NCI-H2107 (cell line): ENCODE measurements at places on chromosomes 11 and 22.

- DNase-seq = no peak
Observed at GRCh38 chr11:1889941-1890855, 1.5 kb downstream of the PRR33 start.

DNA sequence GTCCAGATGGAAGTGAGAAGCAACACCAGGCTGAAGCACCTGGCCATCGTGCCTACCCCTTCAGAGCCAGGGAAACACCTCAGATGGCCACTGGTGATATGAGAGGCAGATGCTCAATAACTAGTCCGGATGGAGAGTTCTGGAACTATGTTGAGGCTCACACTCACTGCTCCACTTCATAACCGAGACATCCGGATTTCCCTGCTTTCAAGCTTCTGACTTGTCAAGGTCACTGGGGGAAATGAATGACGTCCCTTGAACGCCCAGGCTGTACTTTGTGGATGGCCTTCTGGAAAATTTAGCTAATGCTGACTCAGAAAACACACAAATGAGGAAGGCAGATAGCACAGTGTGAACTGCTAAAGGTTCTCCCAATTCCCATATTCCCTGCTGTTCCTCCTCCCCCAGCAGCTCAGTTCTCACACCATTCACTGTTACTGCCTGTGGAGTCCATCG lies at the start of gene LYVE1:
Gene LYVE1, minus strand, starts transcription at position 180 of the 456 bp plus-strand sequence. Its CDS starts 133 bp downstream, at position 47.
- DNase-seq = no peak

- DNase-seq = no peak
Observed at GRCh38 chr11:13378316-13378715, 84.7 kb downstream of the BTBD10 start.

DNA sequence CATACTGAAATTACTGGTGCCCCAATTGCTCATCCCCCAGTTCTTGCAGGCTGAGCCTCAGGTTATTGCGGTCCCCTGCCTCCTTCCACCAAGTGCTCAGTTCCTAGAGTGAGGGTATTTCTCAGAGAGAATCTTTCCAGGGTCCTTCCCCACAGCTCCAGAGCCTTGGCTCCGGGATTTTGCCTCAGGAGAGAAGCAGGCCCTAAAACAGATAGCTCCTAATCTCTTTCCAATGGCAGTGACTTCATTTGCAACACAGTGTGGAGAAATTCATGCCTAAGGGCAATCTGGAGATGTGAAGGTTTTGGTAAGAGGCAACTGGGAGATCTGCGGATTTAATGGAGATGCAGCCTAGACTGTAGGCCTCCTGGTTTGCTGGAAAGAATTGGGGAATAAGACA lies 2.9 kb downstream of the NF2 start:
- DNase-seq = no peak

- no peak for DNase-seq
Observed at GRCh38 chr11:130448416-130449309, at the start of gene ADAMTS15. Gene ADAMTS15 (plus strand): TSS chr11:130448645. CDS start chr11:130448974, 329 bp downstream.

DNA sequence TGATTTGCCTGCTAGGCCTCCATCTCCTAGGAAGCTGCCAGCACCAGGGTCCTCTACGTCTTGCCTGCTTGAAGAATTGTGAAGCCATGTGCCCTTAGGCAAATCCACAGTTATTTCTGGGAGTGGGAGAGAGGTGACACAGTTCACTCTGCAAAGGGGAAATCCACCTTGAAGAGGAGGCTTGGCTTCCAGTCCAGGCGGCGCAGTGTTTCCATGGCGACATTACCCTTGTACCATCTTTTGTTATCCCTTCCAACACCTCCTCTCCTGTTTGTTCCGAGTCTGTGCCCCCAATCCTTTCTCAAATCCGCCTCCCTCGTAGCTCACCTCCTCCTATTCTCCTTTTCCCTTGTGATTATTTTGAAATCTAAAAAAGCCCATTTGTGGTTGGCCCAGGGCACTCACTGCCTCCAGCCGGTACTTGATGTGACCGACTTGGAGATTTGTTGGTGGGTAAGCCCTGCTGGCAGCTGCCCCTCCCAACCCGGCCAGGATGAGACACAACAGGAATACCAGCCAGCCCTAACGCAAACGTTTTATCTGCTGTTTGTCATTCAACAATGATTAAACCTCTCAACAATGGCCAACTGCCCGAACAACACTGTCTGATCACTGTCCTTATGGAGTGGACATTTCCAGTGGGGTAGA lies 18.4 kb downstream of the SYT13 start:
- no peak for DNase-seq

DNA sequence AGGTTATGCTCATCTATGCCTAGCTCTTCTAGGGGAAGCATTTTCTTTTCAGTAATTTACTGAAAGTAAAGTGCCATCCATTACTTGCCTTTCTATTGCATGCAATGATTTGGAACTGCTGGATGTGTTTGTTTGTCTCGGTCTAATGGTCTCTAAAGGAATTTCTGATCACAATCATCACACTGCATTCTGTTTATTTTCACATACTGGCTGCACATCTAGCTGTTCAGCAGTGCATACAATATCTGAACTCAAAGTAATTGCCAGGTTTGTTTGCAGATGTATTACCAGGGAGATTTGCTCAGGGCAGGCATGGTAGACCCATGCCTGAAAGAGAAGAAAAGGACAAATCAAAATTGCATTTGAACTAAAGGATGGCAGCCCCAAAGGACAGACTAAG lies 36.4 kb upstream of the CWF19L2 start:
- DNase-seq = no peak

GRCh38 chr11:23078289-23078971 lies 218.2 kb upstream of the CCDC179 start:
- DNase-seq = no peak

- no peak for DNase-seq
Observed at GRCh38 chr11:46947399-46948077, 11.0 kb downstream of the CSTPP1 start.

GRCh38 chr11:69014084-69014851 lies 1.2 kb upstream of the MRGPRF start:
- no peak for DNase-seq

GRCh38 chr11:112972399-112973145 lies 11.4 kb downstream of the NCAM1 start:
- no peak for DNase-seq

- DNase-seq = no peak
Observed at GRCh38 chr11:109586789-109587188, 164.8 kb downstream of the C11orf87 start.

- DNase-seq = no peak
Observed at GRCh38 chr11:35746356-35747153, 84.0 kb downstream of the TRIM44 start.

DNA sequence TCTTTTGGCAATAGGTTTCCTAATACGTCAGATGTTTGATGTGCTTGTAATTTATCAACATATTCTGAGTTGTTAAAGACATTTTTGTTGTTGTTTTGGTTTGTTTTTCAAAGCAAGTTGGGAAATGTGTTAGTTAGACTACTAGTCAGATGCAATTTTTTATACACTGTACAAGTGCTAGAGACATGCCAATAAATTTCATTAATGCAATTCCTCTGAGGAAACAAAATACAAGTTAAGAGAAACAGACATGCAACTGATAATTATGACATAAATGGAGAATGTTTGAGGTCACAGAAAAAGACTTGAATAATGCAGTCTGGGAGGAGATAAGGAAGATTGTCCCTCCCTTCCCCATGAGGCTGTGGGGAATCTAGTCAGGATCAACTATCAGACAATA lies 5.9 kb downstream of the OR51T1 start:
- no peak for DNase-seq

GRCh38 chr22:31628969-31629708 lies 32.9 kb downstream of the PISD start:
- DNase-seq = no peak

- DNase-seq = peak; percentile 16
Observed at GRCh38 chr11:102495161-102496042, 35.1 kb downstream of the MMP7 start.

DNA sequence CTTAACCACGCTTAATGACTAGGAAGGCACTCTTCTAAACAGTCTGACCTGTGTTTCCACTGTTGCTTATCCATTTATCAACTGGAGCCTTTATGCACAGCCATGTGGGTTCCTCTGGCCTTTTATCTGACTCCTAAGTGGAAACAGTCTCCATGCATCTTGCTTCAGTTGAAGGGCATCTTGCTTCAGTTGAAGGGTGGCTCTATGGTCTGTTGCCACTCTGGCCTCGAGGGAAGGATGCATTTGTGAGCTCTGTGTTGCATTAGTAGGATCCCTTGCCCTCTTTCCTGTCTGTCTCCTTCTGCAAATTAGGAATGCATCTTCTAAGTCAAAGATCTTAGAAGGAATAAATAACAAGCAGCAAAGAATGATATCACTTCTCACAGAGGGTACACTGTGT lies 25.8 kb upstream of the C11orf96 start:
- no peak for DNase-seq

- DNase-seq = no peak
Observed at GRCh38 chr11:121665206-121665838, 212.6 kb upstream of the SORL1-AS1 start.

DNA sequence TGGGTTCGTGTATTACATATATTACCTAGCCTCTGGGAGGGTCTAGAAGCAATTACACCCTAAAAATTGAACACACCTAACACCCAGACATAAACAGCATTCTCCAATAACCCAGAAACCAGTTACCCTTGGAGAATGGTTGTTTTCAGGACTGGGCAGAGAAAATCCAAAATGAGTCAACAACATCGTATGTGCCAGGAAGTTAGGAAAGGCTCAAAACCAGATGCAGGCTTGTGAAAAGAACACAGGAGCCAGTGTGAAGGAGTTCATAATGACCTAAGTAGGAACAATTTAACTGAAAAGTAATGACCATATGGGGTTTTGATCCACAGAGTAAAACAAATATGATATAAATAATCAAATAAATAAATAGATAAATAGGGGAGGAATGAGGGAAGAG lies 5.1 kb upstream of the CLPB start:
- DNase-seq = no peak

GRCh38 chr11:123719452-123719851 lies 22.0 kb downstream of the ZNF202 start:
- no peak for DNase-seq

DNA sequence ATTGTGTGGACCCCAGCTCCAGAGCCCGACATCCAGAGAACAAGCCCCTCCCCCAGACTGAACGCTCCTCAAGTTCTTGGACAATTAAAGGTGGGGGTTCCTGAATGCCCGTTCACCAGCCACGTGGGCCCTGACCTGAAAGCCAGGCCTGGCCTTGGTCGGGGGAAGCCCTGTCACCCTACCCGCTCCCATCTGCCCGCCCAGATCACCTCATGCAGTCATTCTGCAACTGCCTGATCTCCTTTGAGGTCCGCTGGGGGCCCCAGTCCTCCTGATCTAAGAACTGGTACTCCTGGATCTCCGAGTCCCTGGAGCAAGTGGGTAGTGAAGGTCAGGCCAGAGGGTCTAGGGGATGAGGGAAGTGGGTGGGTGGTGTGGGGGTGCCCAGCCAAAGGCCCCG lies 9.1 kb upstream of the NAALADL1 start:
- no peak for DNase-seq

GRCh38 chr22:32926600-32926999 lies 125.1 kb downstream of the TIMP3 start:
- DNase-seq = no peak

DNA sequence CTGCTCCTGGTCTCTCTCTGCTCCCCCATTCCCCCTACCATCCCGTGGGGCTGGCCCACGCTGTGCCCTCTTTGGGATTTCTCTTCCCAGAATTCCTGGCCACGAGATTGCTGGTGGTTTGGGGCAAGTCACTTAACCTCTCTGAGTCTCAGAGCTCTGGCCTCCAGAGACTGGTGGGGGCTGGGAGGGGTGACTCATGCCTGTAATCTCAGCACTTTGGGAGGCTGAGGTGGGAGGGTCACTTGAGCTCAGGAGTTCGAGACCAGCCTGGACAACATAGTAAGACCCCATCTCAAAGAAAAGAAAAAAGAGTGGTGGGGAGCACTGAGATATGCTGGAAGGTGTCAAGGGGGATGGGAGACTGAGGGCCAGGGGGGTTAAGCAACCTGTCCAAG lies 18.3 kb downstream of the OTUB1 start:
- no peak for DNase-seq

DNA sequence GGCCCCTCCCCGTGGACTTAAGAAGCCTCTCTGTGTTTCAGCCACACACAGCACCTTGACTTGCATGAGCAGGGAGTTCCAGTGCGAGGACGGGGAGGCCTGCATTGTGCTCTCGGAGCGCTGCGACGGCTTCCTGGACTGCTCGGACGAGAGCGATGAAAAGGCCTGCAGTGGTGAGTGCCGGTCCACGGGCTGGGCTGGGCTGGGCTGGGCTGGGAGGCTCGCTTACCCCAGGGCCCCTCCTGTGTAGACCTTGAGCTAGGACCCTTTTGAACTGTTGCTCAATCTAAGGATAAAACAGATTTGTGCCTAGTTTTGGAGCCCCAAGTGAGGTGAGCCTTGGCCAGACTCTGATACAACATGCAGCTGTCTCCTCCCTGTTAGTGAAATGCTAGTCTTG lies 151.4 kb upstream of the SORL1-AS1 start:
- no peak for DNase-seq

- no peak for DNase-seq
Observed at GRCh38 chr11:10600570-10601248, 32.2 kb upstream of the LYVE1 start.

GRCh38 chr22:26502688-26503561 lies 9.3 kb downstream of the TFIP11 start:
- no peak for DNase-seq

- no peak for DNase-seq
Observed at GRCh38 chr11:70288721-70289120, 18.2 kb downstream of the PPFIA1 start.

GRCh38 chr11:44611687-44612434 lies 46.4 kb downstream of the CD82 start:
- DNase-seq = no peak

- no peak for DNase-seq
Observed at GRCh38 chr11:9796854-9797253, 133.0 kb downstream of the SWAP70 start.

GRCh38 chr11:116166573-116167465 lies 606.0 kb downstream of the BUD13 start:
- DNase-seq = peak; percentile 41

GRCh38 chr22:36839356-36840073 lies 21.3 kb upstream of the NCF4 start:
- DNase-seq = no peak

DNA sequence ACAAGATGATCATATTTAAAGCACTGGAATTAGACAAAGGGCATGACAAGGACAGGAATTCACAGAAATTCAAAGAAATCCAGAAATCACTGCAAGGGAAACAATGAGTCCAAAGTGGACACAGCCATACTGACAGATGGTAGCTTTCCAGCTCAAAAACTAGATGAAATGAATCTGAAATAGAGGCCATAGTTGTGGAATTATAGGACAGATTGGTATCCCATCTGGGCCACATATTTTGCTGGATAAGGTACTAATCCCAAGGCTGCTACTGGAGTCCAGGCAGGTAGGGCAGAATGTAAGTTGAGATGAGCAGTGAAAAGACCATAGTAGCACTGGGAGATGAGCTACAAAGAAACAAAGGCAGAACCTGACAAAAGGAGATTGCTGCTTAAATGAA lies 258.3 kb upstream of the ANO3 start:
- no peak for DNase-seq

- no peak for DNase-seq
Observed at GRCh38 chr11:62127941-62128770, 4.3 kb downstream of the INCENP start.

- DNase-seq = no peak
Observed at GRCh38 chr11:131481303-131481702, 110.9 kb downstream of the NTM start.
